ENCODE measurements at places on chromosomes 4 and X.
A peak's percentile ranks its signal among the peaks of the same experiment; 100 is the strongest.

GRCh38 chr4:16034010-16034748, 49.6 kb downstream of the PROM1 start:
- no peak for DNase-seq

DNA sequence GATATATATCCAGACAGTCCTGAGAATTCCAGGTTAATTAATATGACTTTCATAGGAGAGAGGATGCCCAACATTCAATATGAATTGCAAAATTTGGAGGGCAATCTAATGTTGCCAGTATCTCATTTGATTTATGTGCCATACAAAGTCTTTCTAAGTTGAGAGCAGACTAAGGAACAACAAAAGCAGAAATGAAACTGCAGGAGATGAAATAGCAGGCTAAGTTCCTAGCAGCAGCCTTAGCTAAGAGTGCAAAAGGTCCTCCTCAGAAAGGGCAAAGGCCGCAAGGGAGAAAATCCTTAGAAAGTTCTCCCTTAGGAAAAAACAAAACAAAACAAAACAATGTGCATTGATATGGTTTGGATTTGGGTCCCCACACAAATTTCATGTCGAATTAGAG, 602.9 kb upstream of the HTR2C start:
- DNase-seq, result no peak

- no peak for DNase-seq
Observed at GRCh38 chr4:17206829-17207801, 304.8 kb downstream of the QDPR start.

- DNase-seq, result no peak
Observed at GRCh38 chrX:18707426-18708049, at the start of gene PPEF1. Gene PPEF1 (plus strand): TSS chrX:18707645. CDS start chrX:18707781, 136 bp downstream.

GRCh38 chrX:130715299-130715698, 187.7 kb downstream of the ENOX2 start:
- DNase-seq, result no peak

- DNase-seq, result no peak
Observed at GRCh38 chrX:104307341-104307740, 52.6 kb upstream of the ESX1 start.

- DNase-seq, result no peak
Observed at GRCh38 chr4:37594099-37594498, 92.1 kb downstream of the RELL1 start.

- DNase-seq, result no peak
Observed at GRCh38 chrX:12322031-12322430, 183.8 kb downstream of the FRMPD4 start.

DNA sequence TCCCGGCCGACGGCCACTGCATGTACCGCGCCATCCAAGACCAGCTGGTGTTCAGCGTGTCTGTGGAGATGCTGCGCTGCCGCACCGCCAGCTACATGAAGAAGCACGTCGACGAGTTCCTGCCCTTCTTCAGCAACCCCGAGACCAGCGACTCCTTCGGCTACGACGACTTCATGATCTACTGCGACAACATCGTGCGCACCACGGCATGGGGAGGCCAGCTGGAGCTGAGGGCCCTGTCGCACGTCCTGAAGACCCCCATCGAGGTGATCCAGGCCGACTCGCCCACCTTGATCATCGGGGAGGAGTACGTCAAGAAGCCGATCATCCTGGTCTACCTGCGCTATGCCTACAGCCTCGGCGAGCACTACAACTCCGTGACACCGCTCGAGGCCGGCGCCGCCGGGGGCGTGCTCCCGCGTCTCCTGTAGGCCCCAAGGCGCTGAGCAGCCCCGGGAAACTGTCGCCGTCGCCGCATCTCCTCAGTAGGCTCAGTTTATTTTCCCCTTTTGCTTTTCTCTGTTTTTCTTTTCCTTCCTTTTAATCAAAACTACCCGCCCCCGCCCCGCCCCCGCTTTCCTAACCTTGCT, 799 bp downstream of the OTUD6A start:
- DNase-seq, result no peak

- no peak for DNase-seq
Observed at GRCh38 chrX:22320236-22320873, 47.6 kb downstream of the CBLL2 start.

DNA sequence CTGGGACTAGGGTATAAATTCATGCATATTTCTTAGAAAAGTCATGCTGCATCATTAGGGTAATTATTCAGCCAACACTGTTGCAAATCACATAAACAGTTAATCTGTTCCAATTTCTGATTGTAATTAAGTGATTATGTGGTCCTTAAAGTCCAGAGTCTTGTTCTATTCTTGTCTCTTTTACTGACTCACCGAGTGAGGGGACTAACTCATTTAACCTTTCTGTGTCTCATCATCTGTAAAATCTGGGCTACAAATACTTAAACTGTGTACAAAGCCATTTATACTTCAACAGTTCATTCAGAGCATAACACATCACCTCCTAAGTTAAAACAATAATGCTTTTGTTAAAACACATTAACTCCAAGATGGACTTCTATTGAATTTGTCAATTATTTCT, 65.4 kb upstream of the KLHL13 start:
- DNase-seq, result no peak

- no peak for DNase-seq
Observed at GRCh38 chr4:105560421-105560848, 8.0 kb downstream of the ARHGEF38 start.

GRCh38 chr4:152340818-152341217, 195.1 kb downstream of the FBXW7 start:
- no peak for DNase-seq

- no peak for DNase-seq
Observed at GRCh38 chrX:143837010-143837843, 46.6 kb upstream of the UBE2NL start.

- DNase-seq, result no peak
Observed at GRCh38 chr4:48191758-48192157, 57.7 kb upstream of the TXK start.

DNA sequence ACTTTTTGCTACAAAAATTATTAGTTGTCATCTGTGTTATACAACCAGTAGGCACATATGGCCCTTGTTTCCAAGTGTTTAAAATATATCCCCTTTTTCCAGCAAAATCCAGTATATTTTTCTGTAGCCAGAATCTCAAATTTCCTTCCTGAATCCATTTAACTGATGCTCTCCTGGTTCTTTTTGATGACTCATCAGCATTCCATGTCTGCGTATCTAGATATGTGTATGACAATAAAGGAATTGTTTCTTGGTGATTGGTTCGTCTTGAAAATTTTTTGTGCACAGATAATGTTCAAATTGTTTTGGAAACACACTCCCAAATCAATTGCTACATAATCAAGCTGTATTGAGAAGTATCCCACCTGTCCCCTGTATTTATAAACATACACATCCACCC, 98.3 kb downstream of the ITM2A start:
- DNase-seq, result no peak

- DNase-seq, result no peak
Observed at GRCh38 chrX:15497865-15498264, 2.7 kb upstream of the BMX start.

DNA sequence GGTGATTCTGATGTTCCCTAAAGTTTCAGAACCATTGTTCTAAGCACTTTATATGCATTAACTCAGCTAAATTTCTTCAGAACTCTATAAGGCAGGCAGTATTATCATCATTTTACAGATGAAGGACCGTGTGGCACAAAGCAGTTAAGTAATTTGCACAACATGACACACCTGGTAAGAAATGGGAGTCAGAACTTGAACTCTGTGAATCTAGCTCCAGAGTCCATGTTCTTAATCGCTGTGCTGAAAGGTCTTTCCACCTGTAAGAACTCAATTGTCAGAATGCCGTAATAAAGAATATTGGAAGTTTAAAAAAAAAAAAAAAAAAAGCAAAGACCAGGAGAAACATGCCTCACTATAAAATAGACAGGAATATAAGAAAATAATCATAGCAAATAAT, 9.2 kb downstream of the HUWE1 start:
- DNase-seq, result no peak

DNA sequence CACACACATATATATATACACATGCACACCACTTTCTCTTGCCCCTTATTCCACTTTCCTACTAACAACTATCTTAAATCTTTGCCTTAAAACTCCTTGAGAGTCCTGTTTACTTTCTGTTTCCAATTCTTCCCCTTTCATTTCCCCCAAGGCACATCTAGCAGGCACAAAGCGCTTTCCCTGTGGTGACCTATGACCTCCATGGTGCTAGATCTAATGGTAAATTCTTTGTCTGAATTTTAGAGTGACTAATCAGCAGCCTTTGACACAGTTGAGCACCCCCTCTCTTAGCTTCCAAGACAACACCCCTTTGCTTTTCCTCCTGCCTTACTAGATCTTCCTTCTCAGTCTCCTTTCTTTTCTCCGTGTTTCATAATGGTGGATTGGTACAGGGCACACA, 236.4 kb upstream of the TTC29 start:
- DNase-seq, result no peak

GRCh38 chr4:96186593-96186992, 346.7 kb downstream of the PDHA2 start:
- DNase-seq, result no peak

DNA sequence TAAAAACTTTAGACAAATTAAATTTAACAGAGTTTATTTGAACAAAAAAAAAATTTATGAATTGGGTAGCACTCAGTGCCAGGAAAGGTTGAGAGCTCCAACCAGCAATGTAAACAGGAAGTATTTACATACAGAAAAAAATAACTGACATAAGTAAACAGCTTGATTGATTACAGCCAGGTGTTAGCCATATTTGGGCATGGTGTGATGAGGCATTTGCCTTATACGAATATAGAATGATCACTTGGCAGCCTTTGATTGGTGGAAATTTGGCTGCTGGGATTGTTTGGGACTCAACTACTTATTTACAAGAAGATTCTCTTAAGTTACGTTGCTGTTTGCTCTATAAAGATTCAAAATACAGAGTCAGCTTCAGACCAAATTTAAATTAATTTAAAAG, 172.0 kb downstream of the ADAM29 start:
- no peak for DNase-seq

GRCh38 chr4:151687021-151687640, 73.7 kb downstream of the GATB start:
- DNase-seq, result no peak

DNA sequence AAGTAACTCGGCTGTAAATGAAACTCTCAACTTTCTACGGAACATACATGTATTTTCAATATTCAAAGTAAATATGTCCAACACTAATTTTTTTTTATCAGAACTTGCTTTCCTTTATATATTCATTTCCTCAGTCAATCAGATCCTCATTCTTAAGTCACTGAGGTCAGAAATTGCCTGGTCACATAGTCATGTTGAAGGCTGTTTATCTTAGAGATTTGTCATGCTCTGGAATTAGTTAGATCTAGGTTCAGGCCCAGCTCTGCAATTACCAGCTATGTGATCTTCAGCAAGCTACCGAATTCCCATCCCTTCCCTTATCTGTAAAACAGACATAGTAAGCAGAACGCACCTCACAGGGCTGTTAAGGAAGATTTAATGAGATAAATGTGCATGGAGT, 228.8 kb downstream of the SPCS3 start:
- no peak for DNase-seq

GRCh38 chr4:173489514-173489913, 40.5 kb downstream of the HAND2 start:
- peak; percentile 72 for DNase-seq

DNA sequence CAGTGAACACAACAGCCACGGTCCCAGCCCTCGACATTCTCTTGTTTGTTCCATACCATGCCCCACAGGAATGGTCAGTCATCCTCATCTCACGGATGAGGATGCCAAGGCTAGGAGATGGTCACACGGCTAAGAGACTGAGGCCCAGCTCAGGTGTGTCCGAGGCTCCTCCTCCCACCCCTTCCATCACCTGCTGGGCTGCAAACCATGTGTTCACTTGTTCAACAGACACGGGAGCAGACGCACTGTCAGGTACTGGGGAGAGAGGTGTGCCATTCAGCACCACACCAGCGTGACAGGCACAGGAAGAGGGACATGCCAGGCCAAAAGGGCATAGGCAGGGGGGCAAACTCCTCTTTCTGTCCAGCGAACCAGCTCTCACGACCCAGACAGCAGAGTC, 45.9 kb downstream of the ABLIM2 start:
- DNase-seq, result no peak

GRCh38 chr4:74540193-74540592, 95.3 kb downstream of the AREG start:
- DNase-seq, result no peak

DNA sequence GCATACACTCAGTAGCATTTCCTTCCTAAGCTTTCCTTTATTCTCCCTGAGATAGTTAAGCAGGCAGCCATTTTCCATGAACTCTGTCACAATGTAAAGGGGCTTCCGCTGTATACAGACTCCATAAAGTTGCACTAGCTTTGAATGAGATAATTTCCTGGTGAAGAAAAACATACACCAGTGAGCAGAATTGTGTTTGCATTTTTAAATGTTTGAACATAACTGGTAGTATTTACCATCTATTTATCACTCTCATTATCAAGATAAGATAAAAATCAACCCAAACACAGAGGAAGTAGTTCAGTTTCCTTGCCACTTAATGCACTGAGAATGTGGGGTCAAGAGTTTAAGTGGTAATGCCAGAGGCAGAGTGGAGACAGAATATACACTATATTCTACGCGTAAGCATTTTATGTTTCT, 54.1 kb downstream of the TXK start:
- DNase-seq, result no peak

- DNase-seq, result peak; percentile 83
Observed at GRCh38 chr4:90958256-90958895, 831.2 kb downstream of the CCSER1 start.

DNA sequence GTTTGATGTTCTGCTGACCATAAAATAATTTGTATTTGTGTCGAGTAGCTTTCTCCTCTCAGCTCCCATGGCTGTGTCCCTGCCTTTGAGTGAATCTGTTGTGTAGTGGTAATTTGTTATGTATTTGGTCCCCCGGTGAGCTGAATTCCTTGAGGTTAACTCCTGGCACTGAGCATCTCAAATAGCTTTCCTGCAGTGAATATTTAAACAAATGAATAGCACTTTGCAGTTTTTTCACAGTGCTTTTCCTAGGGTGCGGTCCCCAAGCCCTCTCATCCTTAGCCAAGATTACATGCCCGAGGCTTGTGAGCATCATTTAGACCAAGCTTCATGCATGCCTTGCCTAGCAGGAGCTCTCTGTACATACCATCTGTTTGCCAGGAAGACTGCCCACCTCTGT, 74.2 kb downstream of the CLDN34 start:
- no peak for DNase-seq

DNA sequence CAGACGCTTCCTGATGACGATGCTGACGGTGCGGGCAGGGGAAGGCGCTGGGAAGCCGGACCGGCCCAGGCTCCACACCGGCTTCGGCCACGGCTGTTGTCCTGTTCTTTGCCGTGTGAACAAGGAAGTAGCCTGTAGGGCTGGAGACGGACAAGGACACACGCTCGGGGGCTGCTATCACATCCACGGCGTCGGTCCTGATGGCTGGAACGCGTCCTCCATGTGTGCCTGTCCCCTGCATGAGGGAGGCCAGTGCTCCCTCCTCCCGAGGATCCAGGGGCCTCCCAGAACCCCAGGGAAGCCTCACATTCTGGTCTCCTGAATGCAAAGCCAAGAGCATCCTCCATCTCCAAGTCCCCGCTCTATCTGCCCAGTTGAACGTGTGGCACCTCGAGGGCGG, 53.8 kb downstream of the ACOX3 start:
- DNase-seq, result no peak

- DNase-seq, result peak; percentile 3
Observed at GRCh38 chrX:99798936-99799335, 611.1 kb downstream of the PCDH19 start.

Data from fibroblast of skin of left biceps (primary cell).